ENCODE measurements at places on chromosomes 5 and 9. TPM values are rescaled to one million over a fixed set of nuclear protein-coding genes. Genes with fewer than 3 reads are reported as not detected.

The NELFB gene
- total RNA-seq, result 76.1 TPM

The FOXI1 gene
- total RNA-seq, result not detected

The ARL14EPL gene
- not detected for total RNA-seq

DNA sequence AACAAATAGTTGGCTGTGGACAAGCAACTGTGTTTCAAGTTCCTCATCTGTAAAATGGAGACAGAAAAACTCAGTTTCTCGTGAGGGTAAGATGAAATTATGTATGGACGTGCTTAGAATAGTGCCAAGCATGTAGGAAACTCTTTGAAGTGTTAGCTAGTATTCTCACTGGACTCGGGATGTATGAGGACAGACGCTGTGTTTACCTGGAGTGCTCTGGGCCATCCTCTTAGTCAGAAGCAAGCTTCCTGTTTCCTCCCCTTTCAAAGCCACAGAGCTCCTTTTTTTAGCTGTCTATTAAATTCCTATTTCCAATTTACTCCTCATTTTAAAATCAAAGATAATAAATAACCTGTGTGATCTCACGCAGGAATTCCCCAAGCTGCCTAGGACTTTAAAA, 23.8 kb upstream of the IQGAP2 start:
- peaks cover under 1% of the 10 kb centered on the region for H3K4me1 ChIP-seq
- H3K27ac ChIP-seq, result no peak overlapping the region
- no peak for DNase-seq
- H3K27me3 ChIP-seq, result no peaks in the 10 kb centered on the region

DNA sequence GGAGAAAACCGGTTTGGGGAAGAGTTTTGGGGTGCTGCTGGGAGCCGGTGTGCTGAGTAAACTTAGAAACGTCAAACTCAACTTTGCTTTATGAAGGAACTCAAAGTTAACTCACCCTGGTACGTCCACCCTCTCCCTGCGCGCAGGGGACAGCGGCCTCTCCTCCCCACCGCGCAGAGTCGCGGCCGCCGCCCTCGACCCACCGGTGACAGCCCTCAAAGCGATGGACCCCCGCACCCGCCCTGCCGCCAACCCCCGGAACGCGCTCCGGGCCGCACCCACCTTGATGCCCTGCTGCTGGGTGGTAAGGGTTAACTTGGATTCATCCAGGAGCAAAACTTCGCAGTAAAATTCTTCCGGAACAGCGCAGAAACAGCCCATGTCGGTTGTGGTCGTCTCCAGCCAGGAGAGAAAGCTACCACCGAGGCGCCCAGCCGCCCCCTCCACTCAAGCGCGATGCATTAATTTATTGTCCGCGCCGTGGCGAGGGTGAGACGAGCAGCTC, 366 bp downstream of the EPB41L4A start:
- peaks cover 72% of the 10 kb centered on the region for H3K27me3 ChIP-seq
- no peak overlapping the region for H3K27ac ChIP-seq
- H3K36me3 ChIP-seq, result no peaks in the 10 kb centered on the region
- peak; percentile 30 for DNase-seq
- peaks cover 10% of the 10 kb centered on the region for H3K4me1 ChIP-seq

GRCh38 chr5:130874861-130875417, 290.1 kb downstream of the HINT1 start:
- H3K36me3 ChIP-seq, result no peaks in the 10 kb centered on the region
- DNase-seq, result no peak
- no peak overlapping the region for H3K27ac ChIP-seq
- no peaks in the 10 kb centered on the region for H3K27me3 ChIP-seq
- no peaks in the 10 kb centered on the region for H3K4me1 ChIP-seq

GRCh38 chr5:103434057-103434456, 128.5 kb downstream of the NUDT12 start:
- H3K27me3 ChIP-seq, result no peaks in the 10 kb centered on the region
- H3K4me1 ChIP-seq, result peaks cover 6% of the 10 kb centered on the region
- DNase-seq, result peak; percentile 61
- no peak overlapping the region for H3K27ac ChIP-seq

DNA sequence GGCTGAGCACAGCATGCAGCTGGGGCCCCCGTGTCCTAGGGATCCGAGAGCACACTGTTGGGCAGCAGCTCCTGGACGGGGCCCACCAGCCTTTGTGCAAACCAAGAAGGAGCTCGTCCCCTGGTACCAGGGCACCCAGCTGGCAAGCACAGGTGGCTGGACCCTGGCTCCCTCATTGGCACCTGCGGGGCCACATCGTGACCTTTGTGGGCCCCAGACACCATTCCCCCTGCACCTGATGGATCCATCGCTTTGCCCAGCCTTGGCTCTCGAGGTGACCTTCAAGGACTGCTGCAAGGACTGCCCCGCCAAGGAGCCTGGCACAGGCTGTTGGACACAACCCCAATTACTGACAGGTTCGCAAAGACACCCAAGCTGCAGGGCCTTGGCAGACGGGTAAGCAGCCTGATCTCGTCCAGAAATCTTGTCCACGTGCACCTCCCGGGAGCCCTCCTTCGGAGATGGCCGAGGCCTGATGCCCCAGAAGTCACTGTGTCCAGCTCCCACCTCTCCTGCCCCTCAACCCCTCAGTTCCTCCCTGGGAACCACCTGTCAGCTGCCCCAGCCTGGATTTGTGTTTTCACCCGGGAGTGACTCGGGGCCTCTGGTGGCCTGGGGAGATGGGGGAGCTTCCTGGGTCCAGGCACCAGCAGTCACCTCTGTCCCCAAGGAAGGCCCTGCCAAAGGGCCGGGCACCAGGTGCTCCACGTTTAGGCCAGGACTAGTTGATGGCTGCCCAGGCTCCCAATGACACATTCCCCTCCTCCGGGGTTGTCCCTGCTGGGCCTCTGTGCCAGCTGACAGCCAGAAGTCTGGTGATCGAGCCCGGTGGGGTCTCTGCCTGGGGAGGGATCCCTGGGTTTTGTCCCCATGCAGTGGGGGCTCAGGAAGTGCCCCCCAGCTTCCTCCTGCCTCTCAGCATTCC, 137.1 kb upstream of the PPP1R26 start:
- H3K27ac ChIP-seq, result no peak overlapping the region
- no peaks in the 10 kb centered on the region for H3K36me3 ChIP-seq

DNA sequence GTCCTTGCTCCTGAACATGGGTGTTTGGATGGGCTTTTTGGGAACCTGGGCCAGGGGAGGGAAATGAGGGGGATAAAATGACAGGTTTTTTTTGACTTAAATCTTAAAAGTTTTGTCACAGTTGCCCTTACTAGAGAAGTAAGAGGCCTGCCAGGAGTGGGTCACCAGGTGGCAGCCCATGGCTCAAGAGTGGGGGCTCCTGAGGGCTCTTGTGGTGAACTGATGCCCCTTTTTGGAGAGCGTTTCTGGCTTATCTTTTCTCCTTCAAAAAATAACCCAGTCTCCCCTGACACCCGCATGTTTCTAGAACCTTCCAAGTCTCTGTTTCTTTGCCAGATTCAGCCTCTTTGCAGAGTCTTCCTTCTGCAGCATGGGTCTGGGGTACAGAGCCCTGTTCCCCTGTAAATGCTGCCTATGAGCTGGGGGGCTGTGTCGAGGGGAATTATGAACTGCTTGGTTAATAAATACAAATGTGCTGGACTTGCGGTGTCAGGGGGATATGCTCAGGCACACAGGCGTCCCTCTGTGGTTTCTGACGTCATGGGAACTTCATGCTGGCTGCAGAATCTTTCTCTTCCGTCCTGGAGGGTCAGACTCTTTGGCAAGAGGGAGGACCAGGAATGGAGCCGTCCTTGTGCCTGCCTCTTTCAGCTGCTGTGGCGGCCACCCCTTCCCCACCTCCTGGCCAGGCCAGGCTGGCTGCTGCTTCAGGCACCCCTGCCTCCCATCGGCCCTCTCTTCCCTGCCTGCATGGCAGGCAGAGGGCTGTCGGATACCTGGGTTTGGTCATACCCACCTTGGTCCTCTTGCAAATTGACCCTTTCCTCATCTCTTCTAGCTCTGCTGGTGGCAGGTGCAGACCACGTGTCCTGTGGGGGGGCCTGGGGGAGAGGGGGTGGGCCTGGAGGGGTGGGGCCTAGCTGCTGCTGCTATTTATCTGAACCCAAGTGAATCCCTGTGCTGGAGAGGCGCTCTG, 30.1 kb downstream of the PTPA start:
- H3K27ac ChIP-seq, result peak overlapping the region; percentile 94
- no peaks in the 10 kb centered on the region for H3K27me3 ChIP-seq
- no peaks in the 10 kb centered on the region for H3K36me3 ChIP-seq
- peak; percentile 34 for DNase-seq

DNA sequence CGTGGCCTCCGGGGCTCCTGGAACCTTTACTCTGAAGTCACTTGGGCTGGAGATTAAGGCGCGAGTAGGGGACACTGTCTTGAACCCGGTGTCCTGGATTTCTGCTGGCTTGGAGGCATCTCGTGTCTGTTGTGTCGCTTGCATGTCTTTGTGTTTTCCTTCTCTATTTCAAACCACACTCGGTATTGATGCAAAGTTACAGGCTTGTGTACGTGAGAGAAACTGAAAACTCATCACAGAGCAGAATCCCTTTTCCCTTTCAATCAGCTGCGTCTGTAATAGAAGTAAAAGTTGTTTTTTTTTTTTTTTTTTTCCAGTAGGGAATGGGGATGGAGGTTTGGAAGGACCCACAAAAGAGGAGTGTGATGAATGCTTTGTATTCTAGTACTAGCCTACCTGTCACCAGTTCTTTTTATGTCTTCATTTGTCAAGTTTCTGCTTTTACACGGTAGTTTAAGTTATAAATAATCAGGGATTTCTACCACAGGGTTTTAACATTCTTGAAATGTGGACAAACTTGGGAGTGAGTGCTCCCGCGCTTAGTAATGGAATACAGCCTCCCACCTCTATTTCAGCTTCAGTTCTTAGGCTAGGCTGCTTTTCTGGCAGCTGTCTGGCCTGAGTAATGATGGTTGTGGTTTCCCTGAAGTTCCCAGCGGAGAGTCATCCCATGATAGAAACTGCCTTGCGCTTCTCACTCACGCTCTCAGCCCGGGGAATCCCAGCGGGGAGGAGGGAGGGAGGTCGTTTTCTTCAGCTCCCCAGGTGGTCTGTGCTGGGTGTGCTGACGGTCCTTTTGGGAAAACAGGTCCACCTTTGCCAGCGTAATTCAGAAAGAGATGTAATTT, 763 bp downstream of the TJP2 start:
- no peak overlapping the region for H3K27ac ChIP-seq
- H3K27me3 ChIP-seq, result peaks cover 32% of the 10 kb centered on the region
- peak overlapping the region; percentile 71 for H3K4me3 ChIP-seq
- DNase-seq, result peak; percentile 54
- no peaks in the 10 kb centered on the region for H3K36me3 ChIP-seq

DNA sequence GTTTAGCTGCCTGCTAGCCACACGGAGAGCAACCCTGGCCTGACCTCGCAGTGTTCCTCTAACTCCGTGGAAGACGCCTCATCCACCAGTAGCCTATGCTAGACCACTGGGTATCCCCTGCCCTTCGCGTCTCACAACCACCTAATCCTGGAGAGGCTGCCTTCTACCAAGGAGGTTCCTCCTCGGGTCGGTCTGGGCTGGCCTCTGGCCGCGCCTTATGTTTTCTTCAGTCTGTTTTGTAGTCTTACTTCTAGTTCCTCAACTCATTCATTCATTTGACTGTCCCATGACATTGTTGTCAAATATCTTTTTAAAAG, 1.6 kb upstream of the TPM2 start:
- H3K4me1 ChIP-seq, result peaks cover 10% of the 10 kb centered on the region
- no peak overlapping the region for H3K27ac ChIP-seq
- H3K27me3 ChIP-seq, result no peaks in the 10 kb centered on the region
- peak overlapping the region; percentile 69 for H3K4me3 ChIP-seq

- H3K4me1 ChIP-seq, result no peaks in the 10 kb centered on the region
- no peak overlapping the region for H3K4me3 ChIP-seq
- no peak overlapping the region for H3K27ac ChIP-seq
- peaks cover 3% of the 10 kb centered on the region for H3K27me3 ChIP-seq
Observed at GRCh38 chr9:98558575-98558974, 150.2 kb downstream of the GABBR2 start.

- DNase-seq, result no peak
- no peak overlapping the region for H3K4me3 ChIP-seq
- peaks cover 45% of the 10 kb centered on the region for H3K4me1 ChIP-seq
- no peak overlapping the region for H3K27ac ChIP-seq
- peaks cover 7% of the 10 kb centered on the region for H3K36me3 ChIP-seq
Observed at GRCh38 chr5:83490203-83490602, 18.7 kb downstream of the VCAN start.

DNA sequence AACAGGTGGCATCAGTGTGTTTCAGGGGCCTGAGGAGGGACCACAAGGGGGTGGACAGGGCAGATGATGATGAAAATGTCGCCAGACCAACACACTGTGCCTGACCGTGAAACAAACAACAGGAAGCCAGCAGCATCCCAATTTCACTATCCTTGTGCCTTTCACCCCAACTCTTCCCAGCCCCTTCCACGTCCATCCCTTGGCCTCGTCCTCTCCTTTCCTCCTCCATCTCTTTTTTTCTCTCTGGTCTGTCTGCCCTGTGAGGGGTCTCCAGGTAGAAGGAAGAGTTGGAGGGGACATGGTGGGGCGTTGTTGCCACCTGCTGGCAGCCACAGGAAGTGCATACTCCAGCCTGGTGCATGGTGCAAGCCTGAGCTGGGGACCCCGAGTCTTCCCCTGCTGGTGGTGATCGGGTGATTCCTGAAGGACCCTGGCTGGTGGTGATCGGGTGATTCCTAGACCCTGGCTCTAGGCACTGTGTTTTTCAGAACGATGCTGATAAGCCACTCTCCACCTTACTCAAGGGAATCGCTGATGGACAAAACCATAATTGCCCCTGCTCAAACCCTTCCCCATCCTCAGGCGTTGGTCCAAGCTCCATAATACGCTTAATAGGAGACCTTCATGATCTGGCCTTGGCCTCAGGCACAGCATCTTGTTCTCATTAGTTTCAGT, 21.7 kb upstream of the NSD1 start:
- H3K4me1 ChIP-seq, result no peaks in the 10 kb centered on the region
- no peaks in the 10 kb centered on the region for H3K36me3 ChIP-seq
- no peak overlapping the region for H3K27ac ChIP-seq
- H3K4me3 ChIP-seq, result no peak overlapping the region

DNA sequence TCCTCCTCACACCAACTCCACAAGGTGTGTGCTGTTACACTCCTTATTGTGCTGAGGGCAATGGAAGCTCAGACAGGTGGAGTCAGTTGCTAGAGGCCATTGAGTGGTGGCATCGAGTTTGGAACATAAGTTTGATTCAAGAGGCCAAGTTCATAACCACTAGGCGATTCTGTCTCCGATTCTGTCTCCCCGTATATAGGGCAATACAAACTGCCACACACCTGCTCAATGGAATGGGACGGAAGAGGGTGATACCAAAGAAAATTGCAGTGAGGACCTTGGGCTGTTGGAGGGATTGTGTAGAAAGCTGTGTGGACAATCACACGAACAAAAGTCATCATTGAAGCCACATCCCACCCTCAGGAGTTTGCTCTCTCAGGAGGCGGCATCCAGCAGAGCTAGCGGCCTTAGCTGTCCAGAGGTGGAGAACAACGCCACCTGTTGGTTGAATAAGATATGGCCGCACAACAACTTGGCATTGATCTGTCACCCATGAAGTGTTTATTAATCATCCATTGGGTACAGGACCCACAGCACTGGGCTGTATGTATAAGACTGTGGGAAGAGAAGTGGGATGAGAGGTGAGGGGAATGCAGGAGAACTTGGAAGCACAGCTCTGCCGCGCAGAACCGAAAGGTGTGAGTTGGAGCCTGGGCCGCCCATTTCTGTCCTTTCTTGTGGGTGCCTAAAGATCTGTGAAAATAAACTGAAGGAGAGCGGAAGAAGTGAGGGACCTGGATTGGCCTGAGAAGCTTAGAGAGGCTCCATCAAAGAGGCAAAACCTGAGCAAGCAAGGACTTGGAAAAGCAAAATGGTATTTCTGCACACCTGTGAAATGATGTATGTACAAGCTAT, 16.1 kb upstream of the NEUROG1 start:
- DNase-seq, result peak; percentile 80
- no peak overlapping the region for H3K27ac ChIP-seq

Data from neural progenitor cell (in vitro differentiated cells).